Upper lobe of left lung (tissue), 6 donors: ENCODE measurements at places on chromosomes 3 and 15. TPM values are rescaled to one million over a fixed set of nuclear protein-coding genes. Genes with fewer than 3 reads are reported as not detected.

GRCh38 chr15:51830276-51830806, 888 bp downstream of the TMOD3 start:
- no peak for DNase-seq

The ZCWPW2 gene
- total RNA-seq: 0.89 TPM

DNA sequence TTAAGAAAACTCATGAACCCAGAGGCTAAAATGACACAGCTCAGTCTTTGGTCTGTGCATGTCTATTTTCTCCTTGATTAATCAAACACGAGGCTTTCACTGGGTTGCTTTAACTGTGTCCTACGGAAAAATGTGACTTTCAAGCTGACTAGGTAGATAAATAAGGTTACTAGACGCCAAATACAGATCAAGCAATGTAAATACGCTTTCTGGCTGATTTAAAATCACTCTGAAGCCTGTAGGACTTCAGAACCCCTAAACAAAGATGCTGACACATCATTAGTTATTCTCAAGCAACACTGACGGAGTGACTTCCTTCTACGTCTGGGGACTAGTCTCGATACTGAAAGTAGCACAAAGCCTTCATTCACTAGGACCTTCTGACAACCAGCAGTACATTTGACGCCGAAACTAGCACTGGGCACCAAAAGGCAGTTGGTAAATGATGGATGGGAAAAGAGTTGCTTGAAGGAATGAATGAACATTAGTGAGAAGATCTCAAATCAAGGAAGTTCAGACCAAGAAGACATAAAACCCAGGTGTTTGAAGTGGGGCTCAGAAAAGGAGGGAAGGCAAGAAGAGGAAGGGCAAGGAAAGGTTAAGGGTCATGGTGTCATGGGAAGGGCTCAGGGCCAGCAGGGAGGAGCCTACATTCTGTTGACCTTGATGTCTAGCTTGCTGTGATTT, 67.1 kb upstream of the CDV3 start:
- no peak for DNase-seq

DNA sequence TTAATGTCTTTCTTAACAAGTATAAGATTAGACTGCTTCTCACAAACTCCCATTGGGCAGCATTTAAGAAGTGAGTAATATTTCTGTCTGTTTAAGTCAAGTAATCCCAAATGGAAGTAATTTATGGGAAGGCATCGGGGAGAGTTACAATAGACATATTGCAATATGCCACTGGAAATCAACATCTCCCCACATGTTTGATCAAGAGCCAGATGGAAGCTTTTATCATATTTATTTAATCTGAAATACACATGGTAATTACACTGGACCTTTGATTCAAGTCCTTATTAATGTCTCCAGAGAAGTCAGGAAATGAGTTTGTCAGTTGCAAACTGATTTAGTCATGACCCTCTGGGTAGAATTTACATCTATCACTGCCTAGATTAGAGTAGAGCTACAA, 943.8 kb downstream of the VGLL3 start:
- DNase-seq: no peak

The GCNT3 gene
- not detected for total RNA-seq

DNA sequence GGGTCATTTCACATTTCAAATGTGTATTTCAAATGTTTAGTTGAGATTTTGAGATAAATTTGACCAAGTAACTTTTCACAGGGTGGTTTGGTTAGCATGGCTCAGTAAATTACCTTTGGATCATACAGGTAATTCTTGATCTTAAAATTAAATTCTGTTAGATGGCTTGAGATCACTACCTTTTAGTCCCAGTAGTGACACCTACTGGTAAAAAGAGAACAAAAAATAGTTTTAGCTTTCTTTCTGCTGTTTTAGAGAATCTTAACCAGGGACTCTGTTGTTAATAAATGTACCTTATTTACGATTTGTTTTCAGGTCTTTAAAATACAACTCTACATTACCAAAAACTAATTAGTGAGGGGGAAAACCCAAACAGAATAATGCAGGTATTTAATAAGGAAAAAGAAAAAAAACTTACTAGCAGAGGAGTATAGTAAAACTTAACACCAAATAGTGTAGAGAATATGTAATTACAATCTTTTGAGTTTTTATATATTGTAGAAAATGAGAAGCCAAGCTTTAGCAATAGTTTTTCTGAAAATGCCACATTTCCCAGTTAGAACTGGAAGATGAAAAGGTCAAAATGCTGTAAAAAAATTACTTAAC, 620.3 kb upstream of the AGTR1 start:
- no peak for DNase-seq
